ENCODE measurements at places on chromosomes 16 and 17.
A peak's percentile ranks its signal among the peaks of the same experiment; 100 is the strongest.

- DNase-seq = peak; percentile 8
Measured at GRCh38 chr17:14833201-14833785, 431.8 kb downstream of the PMP22 start.

- DNase-seq = peak; percentile 19
Measured at GRCh38 chr16:70577256-70577698, 53.7 kb downstream of the SF3B3 start.

GRCh38 chr17:50447870-50448595 is 20.6 kb downstream of the CHAD start:
- no peak for DNase-seq

DNA sequence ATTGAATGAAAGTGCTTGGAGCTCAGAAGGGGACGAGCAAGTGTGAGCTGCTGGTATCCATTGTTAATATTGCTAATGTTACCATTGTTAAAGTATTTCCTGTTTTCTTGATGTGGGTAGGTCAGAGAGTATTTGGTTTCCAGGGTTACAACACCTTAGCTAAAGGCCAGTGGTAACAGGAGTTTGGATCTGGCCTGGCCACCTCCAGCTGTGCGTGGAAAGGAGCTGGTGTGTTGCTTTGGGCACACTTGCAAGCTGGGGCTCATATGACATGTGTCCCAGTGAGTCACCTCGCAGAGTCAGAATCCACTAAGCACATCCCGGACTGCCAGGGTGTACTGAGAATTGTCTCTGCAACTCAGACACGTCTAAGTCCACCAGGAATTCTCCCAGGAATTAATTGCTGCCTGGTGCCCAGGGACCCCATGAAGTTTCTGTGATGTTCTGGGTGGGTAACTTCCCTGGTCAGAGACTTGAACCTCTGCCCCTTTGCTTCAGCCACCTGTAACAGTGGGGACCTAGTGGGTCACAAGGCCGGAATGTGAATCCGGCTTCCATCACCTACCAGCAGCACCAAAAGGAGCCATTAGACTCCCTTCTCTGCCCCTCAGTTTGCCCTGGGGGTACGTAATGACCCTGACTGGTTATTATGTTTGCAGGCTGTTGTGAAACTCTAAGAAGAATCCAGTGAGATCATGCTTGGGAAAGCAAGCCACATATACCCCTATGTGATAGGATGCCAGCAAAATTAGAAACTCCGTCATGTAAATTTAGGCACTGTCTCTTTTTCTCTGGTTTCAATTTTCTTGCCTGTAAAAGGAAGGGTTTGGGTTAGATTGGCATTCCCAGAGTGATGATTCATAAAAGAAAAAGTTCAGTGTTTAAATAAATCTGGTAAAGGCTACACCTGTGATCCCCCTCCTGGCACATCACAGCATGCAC is 12.8 kb downstream of the SLC6A2 start:
- DNase-seq = no peak

DNA sequence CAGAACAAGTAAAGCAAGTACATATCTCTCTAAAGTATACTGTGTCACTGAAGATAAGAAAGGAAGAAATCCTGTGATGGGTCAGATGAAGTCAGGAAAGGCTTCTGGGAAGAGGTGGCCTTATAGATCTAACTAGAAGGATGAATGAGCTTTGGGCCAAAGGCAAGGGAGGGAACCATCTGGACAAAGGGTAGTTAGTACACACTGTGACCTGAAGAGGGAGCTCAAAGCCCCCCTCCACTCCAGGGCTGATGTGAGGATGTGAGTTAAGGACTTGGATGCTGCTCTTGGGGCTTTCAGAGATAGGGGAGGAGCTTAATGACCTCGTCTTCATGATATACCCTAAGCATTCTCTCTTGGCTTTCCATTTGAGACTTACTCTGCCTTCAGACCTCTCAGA is 185.3 kb upstream of the CACNG3 start:
- DNase-seq = peak; percentile 70

DNA sequence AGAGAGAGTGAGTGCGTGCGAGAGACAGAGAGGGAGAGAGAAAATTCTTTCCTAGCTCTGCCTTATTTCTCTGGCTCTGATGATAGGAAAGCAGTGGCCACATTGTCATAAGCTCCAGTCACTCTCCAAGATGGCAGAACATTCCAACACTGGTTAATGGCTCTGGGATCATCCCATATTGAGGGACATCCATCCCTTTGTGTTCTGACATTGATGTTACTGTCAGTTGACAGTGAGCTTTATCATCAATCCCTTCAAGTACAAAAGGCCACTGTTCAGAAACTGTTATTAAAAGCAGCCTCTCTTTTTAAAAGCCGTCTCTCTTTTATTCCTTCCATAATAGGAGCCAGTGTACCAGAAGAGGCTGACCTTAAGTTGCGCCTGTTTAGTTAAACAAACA is 1084.9 kb upstream of the RBFOX1 start:
- DNase-seq = no peak

DNA sequence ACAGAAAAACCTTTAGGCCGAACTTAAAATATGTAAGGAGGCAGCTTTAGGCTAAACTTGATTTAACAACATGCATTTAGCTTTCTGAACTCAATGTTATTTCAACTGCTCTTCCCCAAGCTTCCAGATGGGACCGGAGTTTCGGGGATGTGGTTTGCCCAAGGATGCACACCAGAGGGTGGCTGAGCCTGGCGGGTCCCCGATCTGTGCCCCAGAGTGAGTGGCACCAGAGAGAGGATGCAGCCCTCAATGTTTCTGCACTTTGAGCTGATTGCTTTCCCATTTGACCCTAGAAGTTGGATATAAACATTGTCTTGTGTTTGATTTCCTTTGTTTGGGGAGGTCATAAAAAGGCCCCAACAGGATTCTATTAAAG is 348.0 kb upstream of the TNRC6C start:
- no peak for DNase-seq

DNA sequence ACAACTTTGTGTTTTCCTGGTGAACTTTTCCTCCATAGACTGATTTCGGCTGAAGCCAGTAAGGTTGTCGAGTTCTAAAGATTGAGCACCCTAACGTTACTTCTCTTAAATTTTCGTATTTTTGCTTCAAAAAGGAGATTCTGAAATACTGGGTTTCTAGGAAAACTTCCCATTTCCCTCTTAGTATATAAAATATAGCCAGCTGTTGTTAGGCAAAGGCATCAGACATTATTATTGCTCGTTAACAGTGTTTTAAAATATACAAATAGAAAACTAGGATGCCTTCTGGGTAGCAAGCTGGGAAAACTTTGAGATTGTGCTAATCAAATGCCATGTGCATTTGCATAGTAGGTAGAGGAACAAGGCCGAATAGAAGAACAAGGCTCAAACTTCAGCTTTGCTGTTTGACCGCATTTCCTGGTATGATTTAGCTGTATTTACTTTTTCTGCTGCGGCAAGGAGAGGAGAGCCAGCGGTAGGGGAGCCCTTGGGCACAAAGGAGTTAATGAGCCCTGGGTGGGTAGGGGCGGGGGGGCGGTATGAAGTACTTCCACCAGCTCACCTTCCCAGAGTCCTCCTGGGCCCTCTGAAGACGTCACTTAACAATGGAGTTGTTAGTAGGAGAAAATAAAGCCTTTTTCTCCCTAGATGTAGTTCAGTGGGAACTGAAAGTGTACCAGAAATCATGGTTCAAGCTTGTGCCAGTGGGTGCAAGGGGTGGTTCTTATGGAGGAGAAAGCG is 151.9 kb downstream of the MSI2 start:
- DNase-seq = peak; percentile 72

- DNase-seq = peak; percentile 11
Measured at GRCh38 chr16:67613808-67614207, 31.1 kb upstream of the CARMIL2 start.

Data from activated CD4-positive, alpha-beta T cell treated with anti-CD3 and anti-CD28 coated beads, Interleukin-2, Interleukin-6, amounts not matched to agents 100 ng/mL and 50 ng/mL, durations not matched to agents 16 hours and 8 hours (primary cell).